Activated naive CD4-positive, alpha-beta T cell treated with anti-CD3 and anti-CD28 coated beads, Interleukin-2, amount 10 ng/mL, durations not matched to agents 7 days and 5 days (primary cell): ENCODE measurements at places on chromosomes 5 and 9.
A peak's percentile ranks its signal among the peaks of the same experiment; 100 is the strongest.

DNA sequence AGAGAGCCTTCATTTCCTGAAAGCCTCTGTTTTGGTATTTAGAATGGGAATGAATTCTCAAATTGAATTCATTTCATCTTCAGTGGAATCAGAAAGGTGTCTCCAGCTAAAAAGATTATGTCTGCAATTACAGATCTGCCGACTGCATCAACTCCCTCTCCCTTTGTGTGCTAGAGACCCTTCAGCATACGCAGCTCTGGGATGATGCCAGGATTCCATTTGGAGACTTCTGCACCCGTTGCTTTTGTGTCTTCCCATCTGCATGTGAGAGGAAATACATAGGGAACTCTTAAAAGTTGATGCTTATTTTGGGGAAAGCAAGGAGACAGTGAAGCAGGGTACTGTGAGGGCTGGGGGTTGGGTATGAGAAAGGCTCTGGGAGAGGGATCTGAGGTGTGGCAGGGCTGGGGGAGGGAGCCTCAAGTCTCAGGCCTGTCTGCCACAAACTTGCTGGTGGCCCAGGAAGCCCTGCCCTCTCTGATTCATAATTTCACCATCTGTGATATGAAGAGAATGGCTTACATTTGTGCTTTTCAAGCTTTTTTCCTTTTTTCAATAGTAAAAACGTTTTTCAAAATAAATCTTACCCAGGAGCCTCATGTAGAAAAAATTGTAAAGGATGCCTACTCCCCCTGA lies 89.7 kb upstream of the SAP30L start:
- no peak overlapping the region for H3K27ac ChIP-seq
- H3K4me3 ChIP-seq: no peak overlapping the region
- DNase-seq: no peak
- H3K4me1 ChIP-seq: peaks cover 17% of the 10 kb centered on the region

GRCh38 chr5:39494107-39494510 lies 69.3 kb upstream of the DAB2 start:
- no peaks in the 10 kb centered on the region for H3K36me3 ChIP-seq
- no peak for DNase-seq
- H3K4me3 ChIP-seq: no peak overlapping the region
- H3K27me3 ChIP-seq: peaks cover 1% of the 10 kb centered on the region

DNA sequence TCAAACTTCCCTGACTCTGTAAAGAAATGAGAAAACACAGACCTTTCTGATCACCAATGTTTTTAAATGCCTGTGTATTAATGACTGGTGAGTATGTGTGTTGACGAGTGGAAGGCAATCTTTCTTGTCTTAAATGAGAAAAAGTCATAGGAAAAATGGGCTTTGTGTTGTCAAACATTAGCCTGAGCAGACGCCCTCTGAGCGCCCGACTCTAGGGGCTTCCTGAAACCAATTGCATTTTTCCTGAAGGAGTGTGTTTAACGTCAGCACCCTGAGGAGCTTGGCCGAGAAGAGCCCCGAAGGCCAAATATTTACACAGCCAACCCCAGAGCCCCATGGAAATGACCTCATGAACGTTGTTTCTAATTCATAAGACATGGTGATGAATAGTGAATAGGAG lies 154.3 kb downstream of the PHF2 start:
- no peaks in the 10 kb centered on the region for H3K36me3 ChIP-seq
- H3K27me3 ChIP-seq: peaks cover 14% of the 10 kb centered on the region
- no peak overlapping the region for H3K27ac ChIP-seq
- H3K4me1 ChIP-seq: no peaks in the 10 kb centered on the region
- DNase-seq: no peak
- H3K4me3 ChIP-seq: no peak overlapping the region

DNA sequence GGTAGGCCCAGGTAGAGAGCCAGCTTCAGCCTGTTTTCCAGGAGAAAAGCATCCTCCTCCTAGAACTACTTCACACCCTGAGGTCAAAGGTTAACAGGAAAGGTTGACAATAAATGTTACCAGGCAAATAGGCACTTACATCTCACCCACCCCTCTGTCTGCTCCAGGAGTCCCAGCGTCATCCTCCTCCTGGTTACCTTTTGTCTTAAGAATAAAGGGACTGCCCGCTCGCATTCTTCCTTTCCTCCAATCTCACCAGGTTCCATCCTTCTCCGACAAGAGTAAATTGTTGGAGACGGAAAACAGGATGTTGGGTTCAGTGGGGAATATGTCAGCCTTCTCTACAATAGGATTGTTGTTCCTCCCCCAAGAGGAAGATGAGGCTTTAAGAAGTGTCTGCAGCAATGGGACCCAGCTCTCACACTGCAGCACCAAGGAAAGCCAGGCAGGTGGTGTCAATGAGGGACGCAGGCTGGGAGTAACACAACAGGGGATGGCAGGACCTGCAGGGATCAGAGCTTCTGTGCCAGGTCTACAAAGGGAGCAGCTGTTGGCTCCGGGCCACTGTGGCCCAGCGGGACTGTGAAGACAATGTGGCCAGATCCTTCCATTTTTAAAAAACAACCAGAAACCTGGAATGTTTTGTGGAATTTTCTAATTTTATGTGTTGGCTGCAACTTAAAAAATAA lies 29.0 kb downstream of the FAT2 start:
- H3K36me3 ChIP-seq: no peaks in the 10 kb centered on the region
- no peak for DNase-seq
- H3K4me1 ChIP-seq: no peaks in the 10 kb centered on the region
- no peak overlapping the region for H3K4me3 ChIP-seq
- peaks cover 10% of the 10 kb centered on the region for H3K27me3 ChIP-seq
- H3K27ac ChIP-seq: no peak overlapping the region

- no peak overlapping the region for H3K27ac ChIP-seq
- no peak for DNase-seq
- H3K4me3 ChIP-seq: no peak overlapping the region
These were observed 2.0 kb upstream of the C1QTNF3 start for GRCh38 chr5:34045023-34045422.

DNA sequence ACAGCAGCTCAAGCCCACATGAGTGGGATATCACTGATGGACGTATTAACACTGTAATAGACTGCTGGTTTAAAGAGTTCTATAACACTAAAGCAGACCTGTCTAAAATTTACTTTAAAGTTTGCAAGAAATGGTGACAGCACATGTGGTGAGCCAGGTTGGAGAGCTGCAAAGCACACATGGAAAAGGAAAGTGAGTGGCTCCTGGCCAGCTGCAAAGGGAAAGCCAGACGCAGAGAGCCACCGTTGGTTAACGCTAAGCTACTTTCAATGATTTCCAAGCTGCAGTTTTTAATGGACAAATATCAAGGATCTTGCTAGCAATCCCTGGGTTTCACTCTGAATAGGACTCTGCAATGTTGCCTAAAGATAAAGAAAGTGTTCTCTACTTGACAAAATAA lies 89.9 kb downstream of the CTNND2 start:
- H3K27me3 ChIP-seq: no peaks in the 10 kb centered on the region
- no peak for DNase-seq
- no peak overlapping the region for H3K4me3 ChIP-seq
- no peaks in the 10 kb centered on the region for H3K4me1 ChIP-seq
- H3K27ac ChIP-seq: no peak overlapping the region

DNA sequence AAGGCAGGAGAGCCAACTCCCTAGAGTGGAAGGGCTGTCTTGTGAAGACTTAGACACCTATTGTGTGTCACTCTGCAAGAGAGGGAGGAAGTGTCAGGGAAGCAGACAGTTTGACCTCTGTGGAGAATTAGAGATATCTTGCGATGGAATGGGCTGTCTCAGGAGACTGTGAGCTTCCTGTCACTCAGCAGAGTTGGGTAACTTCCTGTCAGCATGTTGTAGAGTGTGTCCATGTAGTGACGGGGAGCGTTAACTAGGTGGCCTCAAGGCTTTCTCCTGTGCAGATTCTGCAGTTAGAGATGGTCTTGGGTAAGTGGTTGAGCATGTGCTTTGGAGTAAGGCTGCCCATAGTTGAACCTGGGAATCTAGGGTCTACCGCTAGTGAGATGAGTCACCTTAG lies 136.5 kb downstream of the KIF4B start:
- no peak overlapping the region for H3K4me3 ChIP-seq
- H3K36me3 ChIP-seq: no peaks in the 10 kb centered on the region

DNA sequence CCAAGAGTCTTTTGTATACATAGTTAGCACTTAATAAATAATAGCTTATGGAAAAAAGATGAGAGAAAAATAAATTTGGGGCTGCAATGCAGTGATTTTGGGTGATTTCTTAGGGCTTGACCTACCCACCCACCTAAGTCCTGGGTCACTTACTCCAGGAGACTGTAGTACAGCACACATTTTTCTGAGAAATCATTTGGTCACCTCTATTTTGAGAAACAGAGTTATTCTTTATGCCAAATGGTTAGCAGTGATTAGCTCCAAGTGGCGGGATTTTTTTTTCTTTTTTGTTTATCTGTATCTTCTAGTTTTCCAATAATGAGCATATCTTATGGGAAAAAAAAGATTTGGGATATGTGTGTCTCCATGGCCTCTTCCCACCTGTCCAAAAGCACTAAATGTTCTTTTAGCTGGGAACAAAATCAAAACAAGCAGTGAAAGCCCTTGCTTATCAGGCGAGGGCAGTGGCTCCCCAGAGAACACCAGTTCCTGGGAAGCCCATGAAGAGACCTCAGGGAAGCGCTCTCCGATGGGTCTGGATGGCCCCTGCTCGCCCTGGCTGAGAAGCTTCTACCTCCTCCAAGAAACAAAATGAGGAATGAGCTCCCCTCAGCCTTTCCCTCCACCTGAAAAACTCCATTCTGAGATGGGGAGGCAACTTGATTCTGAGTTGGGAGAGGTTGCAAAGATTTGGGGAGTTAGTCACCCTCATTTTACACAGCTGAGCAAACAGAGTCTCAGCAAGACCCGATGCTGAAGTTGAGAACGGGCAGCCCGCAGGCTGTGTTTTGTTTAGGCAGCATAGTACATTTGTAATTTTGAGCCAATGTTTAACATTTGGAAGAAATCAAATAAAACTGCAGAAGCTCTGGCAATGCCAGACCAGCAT lies 69.9 kb downstream of the CYFIP2 start:
- no peak overlapping the region for H3K27ac ChIP-seq
- H3K4me1 ChIP-seq: peaks cover 2% of the 10 kb centered on the region

- no peak for DNase-seq
- H3K27ac ChIP-seq: peak overlapping the region; percentile 14
- no peaks in the 10 kb centered on the region for H3K4me1 ChIP-seq
- H3K36me3 ChIP-seq: no peaks in the 10 kb centered on the region
These were observed 23.4 kb upstream of the MAMDC2 start for GRCh38 chr9:70020217-70020616.

- no peaks in the 10 kb centered on the region for H3K36me3 ChIP-seq
- H3K4me3 ChIP-seq: no peak overlapping the region
- H3K27ac ChIP-seq: no peak overlapping the region
- peaks cover 10% of the 10 kb centered on the region for H3K27me3 ChIP-seq
- no peaks in the 10 kb centered on the region for H3K4me1 ChIP-seq
These were observed 49.0 kb downstream of the DAPK1 start for GRCh38 chr9:87546704-87547103.

DNA sequence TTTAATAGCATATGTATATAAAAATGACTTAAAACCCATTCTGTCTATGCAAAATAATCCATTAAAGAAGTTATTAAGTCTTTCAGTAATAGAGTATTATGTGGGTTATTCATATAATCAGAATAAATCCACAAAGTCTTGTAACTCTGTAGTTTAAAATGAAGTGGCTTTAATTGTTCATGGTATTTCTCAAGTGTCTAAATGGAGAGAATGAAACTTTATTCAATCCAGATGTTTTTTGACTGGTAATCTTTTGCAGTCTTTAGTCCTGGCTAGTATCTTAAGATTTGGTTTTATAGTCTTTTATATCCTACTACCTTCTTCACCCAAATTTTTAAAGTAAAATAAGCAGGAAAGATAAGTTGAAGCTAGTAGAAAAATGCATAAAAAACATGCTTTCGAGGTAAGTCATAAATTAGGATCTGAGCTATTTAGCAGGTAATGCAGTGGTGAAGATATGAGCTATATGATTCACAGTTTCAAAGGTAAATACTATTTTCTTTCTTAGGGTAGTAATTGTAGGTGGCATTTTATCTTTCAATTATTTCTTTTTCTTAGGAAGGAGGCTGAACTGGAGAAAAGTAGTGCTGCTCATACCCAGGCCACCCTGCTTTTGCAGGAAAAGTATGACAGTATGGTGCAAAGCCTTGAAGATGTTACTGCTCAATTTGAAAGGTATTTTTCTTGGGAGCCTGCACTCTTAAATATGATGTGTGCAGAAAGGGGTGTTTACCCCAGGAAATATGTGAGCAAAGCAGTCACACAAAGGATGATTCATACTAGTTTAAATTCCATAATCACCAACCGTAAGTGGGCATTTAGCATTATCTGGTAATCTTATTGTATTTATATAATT lies 17.9 kb downstream of the HMMR start:
- no peaks in the 10 kb centered on the region for H3K4me1 ChIP-seq
- no peak for DNase-seq
- no peaks in the 10 kb centered on the region for H3K27me3 ChIP-seq

- H3K27ac ChIP-seq: no peak overlapping the region
- peaks cover 4% of the 10 kb centered on the region for H3K4me1 ChIP-seq
- H3K27me3 ChIP-seq: peaks cover 56% of the 10 kb centered on the region
- no peak for DNase-seq
These were observed 39.5 kb upstream of the SLC12A7 start for GRCh38 chr5:1151316-1151715.

- H3K4me1 ChIP-seq: no peaks in the 10 kb centered on the region
- H3K4me3 ChIP-seq: no peak overlapping the region
- no peak overlapping the region for H3K27ac ChIP-seq
- no peak for DNase-seq
- no peaks in the 10 kb centered on the region for H3K36me3 ChIP-seq
These were observed 1.5 kb downstream of the C5 start for GRCh38 chr9:121048618-121049017.

DNA sequence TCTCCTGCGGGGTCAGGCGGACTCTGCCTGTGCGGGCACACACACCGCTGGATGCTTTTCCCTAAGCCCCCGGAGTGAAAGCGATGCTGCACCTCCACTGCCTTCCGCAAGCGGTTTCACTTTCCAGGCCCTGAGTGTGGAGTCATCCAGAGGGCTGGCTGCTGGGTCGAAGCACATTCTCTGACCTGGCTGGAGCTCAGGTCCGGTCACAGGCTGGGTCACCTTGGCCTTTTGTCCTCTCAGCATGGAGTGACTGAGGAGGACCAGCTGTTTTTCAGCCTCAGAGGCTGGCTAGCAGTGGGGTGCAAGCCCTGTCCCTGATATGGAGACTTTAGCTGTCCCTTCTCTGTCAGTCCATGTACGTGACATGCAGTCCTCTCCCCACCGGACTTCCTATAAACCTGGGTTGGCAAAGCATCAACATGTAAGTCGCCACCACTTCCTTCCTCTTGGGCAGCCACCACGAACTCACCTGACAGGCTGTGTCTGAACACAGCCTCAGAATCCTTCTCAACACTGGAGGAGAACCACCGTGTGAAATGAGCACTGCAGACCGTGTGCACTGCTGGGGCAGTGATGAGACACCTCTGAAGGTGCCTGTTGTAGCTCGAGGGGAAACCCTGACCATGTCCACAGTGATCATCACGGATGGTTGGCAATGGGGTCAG lies 51.3 kb downstream of the GADD45G start:
- peak overlapping the region; percentile 11 for H3K4me3 ChIP-seq
- H3K27me3 ChIP-seq: peaks cover 67% of the 10 kb centered on the region
- peak; percentile 64 for DNase-seq
- peaks cover 43% of the 10 kb centered on the region for H3K4me1 ChIP-seq

DNA sequence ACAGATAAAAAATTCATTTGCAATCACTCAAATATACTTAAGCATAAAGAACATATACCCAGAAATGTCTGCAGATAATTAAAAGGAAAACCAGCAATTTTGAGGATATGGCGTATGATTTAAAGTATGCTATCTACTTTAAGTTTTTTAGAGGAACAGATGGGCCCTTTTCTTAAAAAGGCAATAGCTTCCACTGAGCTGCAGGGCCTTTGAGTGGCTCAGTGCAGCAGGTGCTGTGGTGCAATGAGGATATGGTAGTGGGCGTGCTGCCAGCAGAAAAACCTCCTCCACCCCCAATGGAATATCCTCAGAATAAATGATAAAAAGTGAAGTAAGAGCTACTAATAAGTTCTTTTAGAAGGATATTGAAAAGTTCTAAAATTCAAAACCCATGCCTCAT lies 814.5 kb downstream of the MTRR start:
- H3K4me3 ChIP-seq: no peak overlapping the region
- no peak for DNase-seq
- no peaks in the 10 kb centered on the region for H3K36me3 ChIP-seq
